ENCODE measurements at places on chromosomes 11 and 22. TPM values are rescaled to one million over a fixed set of nuclear protein-coding genes. Genes with fewer than 3 reads are reported as not detected.

GRCh38 chr11:120578596-120579154, 67.1 kb downstream of the GRIK4 start:
- DNase-seq, result no peak

DNA sequence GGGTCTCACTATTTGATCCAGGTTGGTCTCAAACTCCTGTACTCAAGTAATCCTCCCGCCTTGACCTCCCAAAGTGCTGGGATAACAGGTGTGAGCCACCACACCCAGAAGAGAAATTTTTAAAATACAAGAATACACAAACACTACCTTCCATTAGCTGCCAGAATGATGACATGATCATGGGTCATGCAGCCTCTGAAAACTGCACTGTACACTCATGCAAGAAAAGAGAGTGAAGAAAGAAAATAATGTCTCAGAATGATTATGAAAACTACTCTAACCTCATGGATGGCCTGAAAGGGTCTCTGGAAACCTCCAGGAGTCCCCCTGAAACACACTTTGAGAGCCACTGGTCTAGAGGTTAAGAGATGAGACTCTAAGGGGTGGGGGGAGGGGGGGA, 18.8 kb downstream of the VPS37C start:
- no peak for DNase-seq

GRCh38 chr11:96869207-96869606, 479.4 kb downstream of the JRKL start:
- DNase-seq, result peak; percentile 80

DNA sequence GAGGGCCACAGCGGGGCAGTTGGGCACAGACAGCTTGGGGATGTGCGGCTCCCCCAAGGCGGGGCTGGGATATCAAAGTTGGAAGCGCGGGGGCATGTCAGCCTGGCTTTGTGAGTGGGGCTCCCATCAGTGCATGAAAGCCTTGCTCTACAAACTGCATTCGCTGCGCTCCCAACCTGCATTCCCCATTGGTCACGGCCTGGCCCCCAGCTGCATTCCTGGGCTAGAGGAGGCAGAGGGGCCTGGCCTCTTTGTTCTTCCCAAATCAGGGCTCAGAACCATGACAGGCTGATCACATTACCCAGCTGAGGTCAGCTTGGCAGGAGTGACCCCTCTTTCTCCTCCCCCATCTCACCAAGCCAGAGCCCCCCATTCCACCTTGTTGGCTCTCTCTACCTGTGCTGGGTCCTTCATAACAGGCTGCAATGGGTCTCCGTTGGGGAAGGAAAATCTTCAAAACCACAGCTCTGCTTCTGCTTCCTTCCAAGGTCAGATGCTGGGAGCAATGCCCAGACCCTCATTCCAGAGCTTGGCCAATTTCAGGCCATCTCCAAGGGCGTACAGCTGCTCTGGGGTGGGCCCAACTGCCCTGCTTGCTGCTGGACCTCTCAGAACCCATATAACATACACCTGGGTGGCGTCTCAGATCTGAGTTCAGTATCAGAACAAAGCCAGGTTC, 38.7 kb upstream of the CDON start:
- peak; percentile 36 for DNase-seq

DNA sequence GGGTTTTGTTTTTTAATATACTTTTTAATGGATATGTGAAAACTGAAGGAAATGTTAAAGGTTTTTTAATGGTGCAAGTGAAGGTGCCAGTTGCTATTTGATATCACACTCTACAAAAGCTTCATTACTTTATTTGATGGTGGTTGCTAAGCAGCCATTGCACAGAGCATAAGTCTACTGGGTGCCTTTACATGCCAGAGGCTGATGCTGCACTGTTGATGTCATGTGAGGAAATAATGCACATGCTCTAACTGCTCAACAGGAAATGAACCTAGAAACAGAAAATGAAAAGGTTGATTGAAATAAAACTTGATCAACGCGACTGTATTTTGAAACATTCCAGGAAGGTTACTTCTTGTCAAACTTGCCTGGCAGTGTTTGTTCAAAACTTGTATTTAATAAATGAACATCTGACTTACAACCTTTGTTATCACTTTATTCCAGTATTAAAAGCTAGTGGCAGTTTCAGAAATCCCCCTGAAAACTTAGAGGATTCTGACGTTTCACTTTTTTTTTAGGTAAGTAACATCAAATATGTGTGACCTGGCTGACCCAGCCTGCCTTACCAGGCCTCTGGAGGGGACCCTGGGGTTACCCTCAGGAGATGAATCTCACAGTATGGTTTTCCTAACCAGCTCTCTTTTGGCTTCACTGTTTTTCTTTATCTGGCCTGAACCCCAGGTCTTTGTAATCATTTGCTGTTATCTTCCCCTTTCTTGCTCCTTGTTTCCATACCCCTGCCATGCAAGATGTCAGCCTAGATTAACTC, 2.4 kb upstream of the ATP5MG start:
- DNase-seq, result no peak

GRCh38 chr11:43944761-43945311, 2.4 kb downstream of the C11orf96 start:
- DNase-seq, result no peak

- DNase-seq, result no peak
Measured at GRCh38 chr11:41458154-41458553, 1.3 kb downstream of the LRRC4C start.

GRCh38 chr11:70633610-70634009, 235.3 kb downstream of the CTTN start:
- DNase-seq, result no peak

DNA sequence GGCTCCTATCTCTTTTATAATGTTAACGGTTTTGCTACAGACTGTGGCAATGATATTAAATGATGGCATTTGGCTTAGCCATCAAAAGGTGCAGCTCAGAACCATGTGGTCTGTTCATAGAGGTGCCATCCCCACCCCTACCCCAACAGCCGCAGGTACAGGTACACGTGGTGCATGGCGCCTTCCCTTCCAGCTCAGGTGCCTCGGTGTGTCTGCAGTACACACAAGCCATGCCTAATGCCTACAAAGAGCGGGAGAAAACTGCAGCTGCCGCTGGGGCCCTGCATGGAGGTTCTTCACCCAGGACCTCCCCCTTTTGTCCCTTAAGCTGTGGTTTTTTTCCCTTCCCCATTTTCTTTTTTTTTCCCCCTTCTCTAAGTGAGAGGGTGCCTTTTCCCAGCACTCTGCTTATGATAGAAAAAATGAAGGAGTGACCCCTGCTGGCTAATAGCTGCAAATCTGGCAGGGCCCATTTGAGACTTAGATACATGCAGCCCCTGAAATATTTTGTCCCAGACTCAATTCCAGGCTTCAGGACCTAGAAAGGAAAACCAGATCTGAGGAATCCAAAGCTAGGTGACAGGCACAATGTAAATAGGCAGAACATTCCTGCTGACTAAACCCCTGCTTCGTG, 6.5 kb downstream of the OR52M1 start:
- DNase-seq, result peak; percentile 12

DNA sequence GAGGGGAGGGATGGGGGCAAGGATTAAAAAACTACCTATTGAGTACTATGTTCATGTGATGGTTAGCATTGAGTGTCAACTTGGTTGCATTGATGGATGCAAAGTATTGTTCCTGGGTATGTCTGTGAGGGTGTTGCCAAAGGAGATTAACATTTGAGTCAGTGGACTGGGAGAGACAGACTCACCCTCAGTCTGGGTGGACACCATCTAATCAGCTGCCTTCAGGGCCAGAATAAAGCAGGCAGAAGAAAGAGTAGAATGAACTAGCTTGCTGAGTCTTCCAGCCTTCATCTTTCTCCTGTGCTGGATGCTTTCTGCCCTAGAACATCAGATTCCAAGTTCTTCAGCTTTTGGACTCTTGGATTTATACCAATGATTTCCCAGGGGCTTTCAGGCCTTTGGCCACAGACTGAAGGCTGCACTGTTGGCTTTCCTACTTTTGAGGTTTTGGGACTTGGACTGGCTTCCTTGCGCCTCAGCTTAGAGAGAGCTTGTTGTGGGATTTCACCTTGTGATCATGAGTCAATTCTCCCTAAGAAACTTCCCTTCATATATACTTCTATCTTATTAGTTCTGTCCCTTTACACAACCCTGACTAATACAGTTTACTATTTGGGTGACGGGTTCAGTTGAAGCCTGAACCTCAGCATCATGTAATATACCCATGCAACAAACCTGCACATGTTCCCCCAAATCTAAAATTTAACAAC, 70.2 kb downstream of the MTNR1B start:
- DNase-seq, result peak; percentile 51

DNA sequence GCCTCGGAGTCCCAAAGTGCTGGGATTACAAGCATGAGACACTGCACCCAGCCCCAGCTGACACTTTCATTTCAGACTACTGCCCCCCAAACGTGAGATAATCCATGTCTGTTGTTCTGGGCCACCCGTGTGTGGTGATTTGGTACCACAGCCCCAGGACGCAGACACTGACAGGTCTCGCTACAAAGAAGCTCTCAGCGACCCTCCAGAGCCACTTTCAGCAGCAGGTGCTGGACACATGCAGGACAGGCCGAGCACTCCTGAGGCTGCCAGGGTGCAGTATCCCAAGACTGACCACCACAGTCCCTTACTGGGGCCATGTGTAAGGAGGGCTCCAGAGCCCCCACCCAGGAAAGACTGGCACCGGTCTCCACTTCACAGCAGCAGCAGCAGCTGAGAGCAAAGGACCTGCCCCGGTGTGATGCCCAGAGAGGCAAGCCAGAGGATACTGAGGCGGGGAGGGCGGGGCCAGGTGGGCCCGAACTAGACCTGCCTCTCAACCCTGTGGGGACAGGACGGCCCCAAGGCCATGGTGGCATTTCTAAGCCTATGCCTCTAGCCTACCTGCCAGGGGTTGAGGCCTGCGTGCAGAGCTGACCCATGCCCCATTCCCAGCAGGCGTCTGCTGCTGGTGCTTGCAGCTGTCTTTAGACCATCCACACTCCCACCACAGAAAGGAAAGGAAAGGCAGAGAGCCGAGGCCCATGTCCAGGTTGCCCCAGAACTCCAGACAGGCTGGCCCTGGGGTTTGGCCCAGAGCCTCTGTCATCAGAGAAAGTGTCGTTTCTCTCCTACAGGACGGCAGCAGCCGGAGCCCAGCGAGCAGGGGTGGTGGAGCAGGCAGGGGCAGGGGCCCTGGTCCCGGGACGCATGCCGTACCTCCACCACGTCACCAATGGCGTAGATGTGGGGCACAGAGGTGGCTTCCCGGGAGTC, 28.0 kb upstream of the GNB1L start:
- no peak for DNase-seq

The TRIM51 gene
- total RNA-seq, result not detected

The GVQW3 gene
- 4.2 TPM for total RNA-seq

The KCTD17 gene
- 25.6 TPM for total RNA-seq

All from fibroblast of the aortic adventitia (primary cell).